ENCODE measurements at places on chromosomes 7 and 10.

GRCh38 chr7:70237831-70238575, 639.7 kb downstream of the AUTS2 start:
- no peak for DNase-seq

- DNase-seq: no peak
These were observed 163.8 kb downstream of the RGS10 start for GRCh38 chr10:119378737-119379067.

- no peak for DNase-seq
These were observed 1.4 kb downstream of the PTF1A start for GRCh38 chr10:23193435-23194074.

- no peak for DNase-seq
These were observed 133.9 kb downstream of the DKK1 start for GRCh38 chr10:52447931-52448353.

GRCh38 chr10:6140141-6140841, 51.5 kb downstream of the RBM17 start:
- DNase-seq: no peak

DNA sequence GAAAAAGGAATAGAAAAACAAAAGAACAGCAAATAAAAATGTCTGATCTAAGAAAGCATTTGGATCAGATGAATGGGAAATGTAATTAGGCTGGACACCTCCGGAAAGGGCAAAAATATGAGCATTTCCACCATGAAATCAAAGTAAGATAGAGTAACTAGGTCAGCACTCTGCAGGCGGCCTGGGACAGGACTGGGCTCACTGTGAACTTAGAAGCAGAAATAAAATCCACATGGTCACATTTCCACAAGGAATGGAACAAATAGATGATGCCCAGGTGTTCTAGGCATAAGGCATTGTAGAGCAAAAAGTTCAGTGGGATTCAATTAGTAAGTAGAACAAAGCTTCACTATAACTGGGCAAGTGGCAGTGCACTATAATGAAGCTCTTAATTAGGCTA, 209.9 kb upstream of the ETV1 start:
- no peak for DNase-seq

- no peak for DNase-seq
These were observed 266.0 kb downstream of the MAD1L1 start for GRCh38 chr7:1966631-1967200.

DNA sequence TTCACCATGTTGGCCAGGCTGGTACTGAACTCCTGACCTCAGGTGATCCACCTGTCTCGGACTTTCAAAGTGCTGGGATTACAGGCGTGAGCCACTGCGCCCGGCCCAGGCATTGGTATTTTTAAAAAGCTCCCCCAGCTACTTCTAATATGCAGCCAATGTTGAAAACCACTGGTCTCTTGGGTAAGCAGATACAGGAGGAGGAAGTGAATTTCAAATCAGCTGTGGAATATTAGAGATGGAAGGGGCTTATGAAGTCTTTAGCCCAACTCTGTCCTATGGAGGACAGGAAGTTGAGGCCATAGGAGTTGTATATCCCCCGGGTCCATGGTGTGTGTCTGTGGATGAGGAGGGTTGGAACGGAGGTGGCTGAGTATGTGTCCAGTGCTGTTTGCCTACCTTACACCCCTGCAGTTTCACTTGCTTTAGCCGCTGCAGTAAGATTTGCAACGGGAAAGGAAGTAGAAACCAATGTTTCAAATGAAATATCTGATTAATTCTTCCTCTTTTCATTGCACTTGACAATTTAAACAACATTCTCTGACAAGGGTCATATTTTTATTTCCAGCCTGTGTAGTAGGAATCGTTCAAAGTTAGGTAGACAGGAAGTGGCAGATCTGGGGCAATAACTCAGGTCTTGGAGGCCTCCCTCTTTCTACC, 3.4 kb downstream of the PDE6C start:
- DNase-seq: no peak

DNA sequence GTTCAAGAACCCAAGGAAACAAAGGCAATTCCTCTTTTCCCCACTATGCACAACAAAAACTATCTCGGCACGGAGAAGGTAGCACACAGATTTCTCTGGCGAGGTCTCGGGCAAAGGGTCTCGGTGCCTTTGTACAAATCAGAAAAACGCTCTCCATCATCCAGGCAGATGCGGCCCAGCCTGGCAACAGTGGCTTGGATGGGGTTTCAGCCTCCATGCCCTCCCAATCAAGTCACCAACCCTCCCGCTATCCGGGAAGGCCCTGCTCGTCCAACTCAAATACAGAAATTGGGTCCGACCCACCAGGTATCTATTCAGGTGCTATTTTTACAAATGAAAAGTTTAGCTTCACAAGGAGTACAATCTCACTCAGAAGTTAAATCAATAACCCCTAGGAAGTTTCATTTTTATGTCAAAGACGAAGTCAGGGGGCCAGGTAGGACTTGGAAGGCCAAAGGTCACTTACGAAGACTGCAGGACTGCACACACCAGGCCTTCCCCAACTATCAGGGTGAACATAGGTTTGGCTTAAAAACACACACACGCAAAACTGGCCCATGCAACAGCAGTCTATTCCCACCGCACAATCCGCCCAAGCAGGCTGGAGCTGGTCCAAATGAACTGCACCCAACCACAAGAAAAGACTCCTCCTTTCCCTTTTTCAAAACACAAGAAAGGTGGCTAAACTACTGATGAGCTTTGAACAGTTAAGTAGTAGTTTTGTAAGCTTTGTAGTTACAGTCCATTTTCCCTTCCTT, 43.0 kb downstream of the GNA12 start:
- DNase-seq: no peak

- DNase-seq: no peak
These were observed 13.8 kb upstream of the INPP5A start for GRCh38 chr10:132523561-132524442.

GRCh38 chr7:116551692-116552091, 26.9 kb downstream of the CAV1 start:
- DNase-seq: no peak

DNA sequence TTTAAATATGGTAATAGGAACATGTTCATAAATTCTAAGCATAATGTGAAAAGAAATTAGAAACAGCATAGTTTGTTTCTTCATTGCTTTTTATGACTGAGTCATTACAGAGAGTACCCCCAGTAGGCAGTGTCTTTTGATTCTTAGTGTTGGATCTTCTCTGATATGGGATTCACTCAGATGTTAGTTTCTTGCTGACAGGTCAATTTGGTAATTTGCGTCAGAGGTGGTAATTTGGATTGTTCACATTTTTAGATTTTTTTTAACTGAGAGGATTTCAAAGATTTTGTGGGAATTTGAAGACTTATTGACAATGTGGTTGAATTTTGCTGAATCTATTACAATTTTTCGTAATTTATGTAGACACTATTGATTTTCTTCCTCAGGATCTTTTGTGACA, 2.1 kb downstream of the HSPA14 start:
- DNase-seq: no peak

GRCh38 chr10:21521751-21522533, 3.5 kb downstream of the SKIDA1 start:
- DNase-seq: no peak

GRCh38 chr10:94936721-94937120, 1.7 kb upstream of the CYP2C9 start:
- no peak for DNase-seq

DNA sequence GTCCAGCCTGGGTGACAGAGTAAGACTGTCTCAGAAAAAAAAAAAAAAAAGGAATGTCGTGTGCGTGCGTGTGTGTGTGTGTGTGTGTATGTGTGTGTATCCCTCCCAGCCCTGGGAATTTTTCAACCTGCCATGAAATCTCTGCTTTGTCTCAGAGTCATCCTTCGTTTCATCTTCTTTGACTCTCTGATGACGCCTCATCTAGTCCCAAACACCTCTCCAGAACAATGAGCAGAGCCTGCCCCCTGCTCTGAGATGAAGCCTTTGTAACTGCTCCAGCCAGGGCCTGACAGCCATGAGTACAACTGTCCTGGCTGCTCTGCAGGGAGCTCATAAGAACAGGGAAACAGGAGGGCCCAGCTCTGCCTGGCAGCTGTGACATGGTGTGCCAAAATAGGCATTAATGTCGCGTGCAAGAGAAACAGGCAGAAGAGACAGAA, 149.5 kb downstream of the FAM107B start:
- DNase-seq: no peak

DNA sequence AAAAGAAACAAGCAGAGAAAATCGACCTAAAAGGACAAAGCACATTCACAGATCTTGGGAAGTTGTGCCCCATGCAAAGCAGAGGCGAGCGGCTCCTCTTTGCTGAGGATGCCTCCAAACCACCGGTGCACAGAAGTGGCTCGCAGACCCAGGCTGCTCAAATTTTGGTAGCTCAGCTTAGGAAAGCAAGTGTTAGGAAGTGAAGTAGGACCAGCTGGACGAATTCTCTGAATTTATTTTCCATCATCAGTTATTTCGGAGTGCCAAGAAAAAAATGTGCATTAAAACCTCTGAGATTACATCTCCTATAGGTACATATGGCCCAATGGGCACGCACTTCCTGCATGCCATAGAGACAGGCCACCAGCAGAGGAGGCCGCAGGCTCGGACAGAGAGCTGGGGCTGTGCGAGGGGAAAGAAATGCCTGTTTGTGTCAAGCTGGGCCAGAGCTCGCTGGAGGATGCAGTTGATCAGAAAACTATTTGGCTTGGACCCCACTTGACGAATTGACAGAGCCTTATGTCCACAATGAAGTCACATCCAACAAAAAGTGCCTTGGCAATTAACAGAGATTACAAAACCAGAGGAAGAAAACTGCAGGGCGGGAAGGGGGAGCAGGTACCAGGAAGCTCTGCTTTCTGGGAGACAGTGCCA, 122.3 kb upstream of the LYZL2 start:
- peak; percentile 37 for DNase-seq

DNA sequence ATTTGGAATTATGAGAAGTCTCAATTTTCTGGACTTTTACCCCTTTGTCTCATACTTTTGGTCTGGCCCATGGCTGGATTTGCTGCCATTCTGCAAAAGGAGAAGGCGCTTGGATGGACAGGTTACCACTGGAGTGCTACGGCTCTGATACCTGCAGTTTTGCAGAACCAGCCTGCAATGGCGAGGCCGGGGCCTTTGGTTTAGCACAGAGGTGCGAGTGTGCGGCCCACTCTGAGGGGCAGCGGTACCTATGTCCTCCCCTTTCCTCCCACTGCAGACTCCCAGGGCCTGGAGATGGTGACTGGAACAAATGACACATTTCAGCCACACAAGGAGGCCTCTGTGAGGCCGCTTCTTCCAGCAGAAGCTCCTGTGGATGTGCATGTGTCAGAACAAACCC, 11.9 kb downstream of the ZNF777 start:
- no peak for DNase-seq

DNA sequence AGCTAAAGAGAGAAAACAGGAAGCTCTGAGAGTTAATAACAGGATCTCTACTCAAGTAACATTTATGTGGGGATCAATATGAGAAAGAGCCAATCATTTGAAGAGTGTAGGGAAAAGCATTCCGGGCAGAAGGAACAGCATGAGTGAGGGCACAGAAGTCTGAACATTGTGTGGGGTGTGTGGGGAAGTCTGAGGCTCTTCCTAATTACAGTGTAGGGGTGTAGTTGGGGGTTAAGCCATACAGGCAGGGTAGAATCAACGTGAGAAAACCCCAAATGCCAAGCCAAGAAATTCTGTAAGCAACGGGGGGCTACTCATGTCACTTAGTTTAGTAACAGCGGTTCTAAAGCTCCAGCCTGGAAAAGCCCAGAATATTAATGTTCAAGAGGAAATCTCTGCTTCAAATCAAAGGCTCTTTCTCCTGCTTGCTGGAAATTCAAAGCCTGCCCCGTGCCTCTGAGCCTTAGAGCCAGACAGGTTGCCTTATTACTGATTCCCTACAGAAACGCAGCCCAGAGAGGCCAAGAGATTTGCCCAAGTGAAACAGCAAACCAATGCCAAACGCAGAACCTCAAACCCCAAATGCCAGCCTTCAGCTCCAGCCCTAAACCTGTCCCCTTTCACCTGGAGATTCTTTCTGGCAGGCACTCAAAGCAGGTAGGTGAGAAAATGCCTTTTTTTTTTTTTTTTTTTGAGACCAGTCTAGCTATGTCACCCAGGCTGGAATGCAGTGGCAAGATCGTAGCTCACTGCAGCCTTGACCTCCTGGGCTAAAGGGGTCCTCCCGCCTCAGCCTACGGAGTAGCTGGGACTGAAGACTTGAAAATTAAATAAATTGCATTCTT, 36.1 kb downstream of the DNAJB12 start:
- no peak for DNase-seq

All from stimulated activated CD4-positive, alpha-beta T cell treated with anti-CD3 and anti-CD28 coated beads, Interleukin-1b, Interleukin-23, amount 100 ng/mL, for 24 hours (primary cell).